ENCODE measurements at places on chromosomes 1 and 21.
A peak's percentile ranks its signal among the peaks of the same experiment; 100 is the strongest.

DNA sequence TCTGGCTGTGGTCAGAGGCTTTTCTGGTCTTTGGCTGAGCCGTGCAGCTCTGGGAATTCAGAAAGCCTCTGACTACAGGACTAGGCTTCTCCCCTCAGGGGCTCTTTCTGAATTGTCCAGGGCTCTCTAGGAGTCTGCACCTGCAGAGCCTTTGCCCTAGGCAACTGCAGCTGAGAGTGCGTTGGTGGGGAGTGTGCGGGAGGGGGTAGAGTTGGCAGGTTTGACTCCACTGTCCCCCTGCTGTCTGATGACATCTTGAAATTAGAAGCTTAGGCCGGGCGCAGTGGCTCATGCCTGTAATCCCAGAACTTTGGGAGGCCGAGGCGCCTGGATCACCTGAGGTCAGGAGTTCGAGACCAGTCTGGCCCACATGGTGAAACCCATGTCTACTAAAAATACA lies 32.9 kb downstream of the KIAA1614 start:
- DNase-seq: no peak

DNA sequence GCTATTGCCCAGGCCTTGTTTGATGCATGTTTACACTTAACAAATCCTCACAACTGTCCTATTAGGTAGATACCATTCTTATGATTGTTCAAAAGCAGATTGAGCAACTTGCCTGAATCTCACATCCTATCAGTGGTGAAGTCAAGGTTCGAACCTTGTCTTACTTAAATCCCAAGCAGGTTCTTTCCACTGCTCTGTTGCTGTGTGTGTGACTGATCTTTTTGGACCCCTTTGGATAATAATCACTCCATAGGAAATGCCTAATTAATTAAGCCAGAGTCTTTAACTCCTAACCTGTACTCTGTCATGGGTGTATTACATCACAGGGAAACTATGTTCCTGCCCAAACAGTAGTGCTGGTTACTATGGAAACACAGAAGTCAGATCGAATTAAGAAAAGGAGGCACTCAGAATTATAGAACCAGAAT lies 84.2 kb downstream of the SPATA46 start:
- DNase-seq: peak; percentile 62

DNA sequence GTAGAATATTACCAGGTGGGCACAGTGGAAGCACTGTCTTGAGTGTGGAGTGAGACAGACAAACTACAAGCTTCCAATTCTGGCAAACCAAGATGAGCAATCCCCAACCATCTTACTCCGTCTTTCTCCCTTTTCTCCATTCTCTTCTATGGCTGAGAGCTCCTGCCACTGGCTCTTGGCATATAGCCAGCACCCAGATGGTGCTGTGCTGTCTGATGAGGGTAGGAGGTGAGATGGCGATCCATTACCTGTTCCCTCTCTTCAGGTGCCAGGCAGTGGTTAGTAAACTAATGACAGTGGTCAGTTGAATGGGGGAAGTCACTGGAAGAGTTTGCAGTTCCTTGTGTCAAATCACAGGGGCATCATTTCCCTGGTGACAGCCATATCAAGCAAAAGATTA lies 108.4 kb downstream of the FNBP1L start:
- no peak for DNase-seq

DNA sequence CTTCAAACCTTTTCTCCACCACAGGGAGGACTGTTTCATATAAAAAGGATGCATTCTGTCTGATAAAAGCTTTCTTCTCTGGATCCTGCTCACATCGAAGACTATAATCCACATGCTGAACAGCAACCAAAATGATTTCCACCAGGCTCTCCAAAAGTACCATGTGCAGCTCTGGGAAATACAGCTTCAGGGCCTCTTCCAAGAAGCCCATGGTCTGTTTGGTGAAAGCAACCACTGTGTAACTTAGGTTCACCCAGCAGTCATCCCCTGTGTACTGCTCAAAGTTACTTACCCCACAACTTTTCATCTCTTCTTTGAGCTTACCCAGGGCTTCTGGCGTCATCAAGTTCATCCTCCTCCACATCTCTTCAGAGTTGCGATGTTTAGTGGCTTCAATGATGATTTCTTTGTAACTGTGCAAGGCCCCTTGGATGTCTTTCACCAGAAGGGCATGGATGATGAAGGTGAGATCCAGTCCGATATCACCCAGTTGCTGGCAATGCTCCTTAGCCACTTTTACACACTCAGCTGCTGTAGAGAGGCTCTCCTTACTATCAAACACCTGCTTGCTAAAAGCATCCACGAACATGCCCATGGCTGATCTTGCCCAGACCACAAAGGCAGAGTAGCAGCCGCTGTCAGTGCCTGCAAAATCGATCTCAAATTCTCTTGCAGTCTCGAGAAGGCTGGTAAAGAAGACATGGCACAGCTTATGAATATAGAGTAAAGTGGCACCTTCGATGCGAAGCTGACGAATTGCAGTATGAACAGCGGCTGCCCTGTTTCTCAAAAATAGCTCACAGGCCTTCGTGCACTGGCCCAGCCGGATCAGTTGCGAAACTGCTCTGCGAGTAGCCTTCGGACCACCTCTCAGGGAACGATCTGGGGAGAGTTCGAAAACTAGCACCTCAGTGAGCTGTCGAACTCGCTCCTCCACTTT lies 1.7 kb downstream of the EXOC8 start:
- DNase-seq: no peak

DNA sequence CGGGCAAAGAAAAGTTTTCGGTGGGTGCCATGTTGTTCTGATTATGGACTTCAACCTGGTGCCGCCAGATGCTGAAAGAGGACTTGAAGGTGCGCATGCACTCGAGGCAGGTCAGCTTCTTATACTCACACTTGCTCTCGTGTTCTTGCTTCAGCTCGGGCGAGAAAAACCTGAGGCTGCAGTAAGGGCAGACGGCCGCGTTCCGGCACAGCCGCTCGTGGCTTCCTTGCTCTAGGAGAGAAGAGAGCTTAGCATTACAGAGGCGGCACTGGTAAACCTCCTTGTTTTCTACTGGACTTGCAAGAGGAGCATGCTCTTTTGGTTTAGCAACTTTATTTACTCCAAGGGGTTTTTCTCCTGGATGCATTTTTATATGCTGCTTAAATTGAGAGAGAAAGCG lies 18.5 kb downstream of the ZBTB21 start:
- no peak for DNase-seq

DNA sequence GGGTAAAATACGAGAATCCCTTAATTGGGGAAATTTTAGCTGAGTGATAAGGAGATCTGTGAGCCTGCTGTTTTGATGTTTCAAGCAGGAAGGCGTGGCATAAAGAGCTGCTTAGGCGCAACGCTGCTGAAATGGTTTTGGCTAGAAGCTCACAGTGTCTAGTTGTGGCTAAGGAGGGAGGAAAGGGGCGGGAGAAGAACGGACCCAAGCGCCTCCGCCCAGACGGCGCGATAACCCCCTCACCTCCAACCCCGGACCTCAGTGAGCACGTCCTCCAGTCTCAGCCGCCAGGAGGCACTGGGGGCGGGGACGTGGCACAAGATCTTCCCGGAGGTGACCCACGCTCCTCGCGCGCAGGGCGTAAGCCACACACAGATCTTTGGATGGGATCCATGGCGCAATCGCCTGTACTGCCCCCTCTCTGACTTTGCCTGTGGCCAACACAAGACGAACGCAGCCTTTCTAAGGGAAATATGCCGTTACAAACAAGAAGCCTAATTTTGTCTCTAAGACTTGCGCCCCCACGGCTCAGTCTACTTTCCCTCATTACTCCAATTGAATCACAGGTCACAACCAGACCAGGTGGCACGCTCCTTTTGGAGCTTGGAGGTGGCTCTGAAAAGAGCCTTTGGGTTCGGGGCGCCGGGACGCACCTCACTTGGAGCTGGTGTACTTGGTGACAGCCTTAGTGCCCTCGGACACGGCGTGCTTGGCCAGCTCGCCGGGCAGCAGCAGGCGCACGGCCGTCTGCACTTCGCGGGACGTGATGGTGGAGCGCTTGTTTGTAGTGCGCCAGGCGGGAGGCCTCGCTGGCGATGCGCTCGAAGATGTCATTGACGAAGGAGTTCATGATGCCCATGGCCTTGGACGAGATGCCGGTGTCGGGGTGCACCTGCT lies 23.4 kb upstream of the RNF187 start:
- no peak for DNase-seq

GRCh38 chr21:39562791-39563770 lies 49.7 kb upstream of the B3GALT5 start:
- DNase-seq: no peak

GRCh38 chr1:25505656-25506385 lies 37.6 kb upstream of the LDLRAP1 start:
- peak; percentile 18 for DNase-seq

GRCh38 chr1:217089361-217090014 lies 366.3 kb upstream of the ESRRG start:
- DNase-seq: peak; percentile 61

DNA sequence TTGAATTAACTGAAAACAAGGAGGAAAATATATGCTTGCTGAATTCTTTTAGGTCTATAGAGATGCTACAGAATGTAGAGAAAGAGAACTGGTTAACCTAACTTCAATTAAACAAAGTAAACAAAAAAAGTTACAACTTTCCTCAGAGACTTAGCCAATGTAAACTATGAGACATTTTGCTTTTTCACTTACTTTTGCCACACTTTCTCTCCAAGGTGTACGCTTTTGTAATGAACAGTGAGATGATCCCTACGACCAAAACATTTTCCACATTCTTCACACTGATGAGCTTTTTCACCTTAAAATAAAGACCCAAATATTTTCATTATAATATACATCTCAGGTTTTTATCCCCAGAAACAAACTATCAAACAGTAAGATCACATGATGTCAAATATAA lies 28.3 kb upstream of the ASPM start:
- no peak for DNase-seq

GRCh38 chr1:117318426-117318825 lies 48.8 kb upstream of the MAN1A2 start:
- no peak for DNase-seq

DNA sequence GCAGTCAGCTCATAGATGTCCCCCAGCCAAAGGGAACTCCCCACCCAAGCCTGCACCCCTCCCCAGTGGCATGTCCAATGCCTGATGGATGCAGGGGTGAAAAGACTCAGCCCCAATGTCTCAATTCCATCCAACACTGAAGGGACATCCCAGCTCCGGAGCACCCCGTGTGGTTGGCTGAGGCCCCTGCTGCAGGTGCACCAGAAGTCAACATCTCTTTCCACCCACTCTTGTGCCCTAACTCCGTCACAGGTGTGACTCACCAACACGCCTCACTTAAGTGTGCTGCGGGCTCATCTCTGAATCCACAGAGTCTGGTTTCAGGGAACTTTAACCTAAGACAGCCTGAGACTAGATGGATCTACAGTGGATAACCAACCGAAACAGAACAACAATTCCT lies 40.9 kb upstream of the ZBTB18 start:
- DNase-seq: peak; percentile 65

- no peak for DNase-seq
Observed at GRCh38 chr1:175493321-175494010, 249.9 kb downstream of the TNR start.

GRCh38 chr1:33312413-33312749 lies 8.5 kb downstream of the A3GALT2 start:
- DNase-seq: no peak

GRCh38 chr1:23980728-23981070 lies 572 bp upstream of the SRSF10 start:
- peak; percentile 85 for DNase-seq

GRCh38 chr1:34013136-34013535 lies 149.3 kb downstream of the HMGB4 start:
- DNase-seq: no peak

DNA sequence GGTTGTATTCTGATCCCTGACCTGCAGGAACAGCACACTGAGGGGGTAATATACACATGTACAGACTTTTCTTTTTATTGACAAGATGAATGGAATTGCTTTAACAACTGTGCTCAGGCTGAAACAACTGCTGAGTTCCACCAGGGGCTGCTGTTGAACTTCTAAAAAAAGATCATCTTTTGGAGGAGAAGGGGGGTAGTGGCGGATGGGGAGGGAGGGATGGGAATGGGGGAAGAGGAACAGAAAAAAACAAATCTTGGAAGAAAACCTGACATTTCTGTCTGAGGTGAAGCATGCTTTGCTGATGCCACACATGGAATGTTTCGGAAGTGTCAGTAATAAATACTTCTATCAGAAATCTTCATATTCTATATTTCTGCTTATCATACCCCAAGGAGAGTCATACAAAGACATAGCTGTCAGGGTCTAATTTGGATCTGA lies 75.0 kb downstream of the RWDD3 start:
- DNase-seq: peak; percentile 28

DNA sequence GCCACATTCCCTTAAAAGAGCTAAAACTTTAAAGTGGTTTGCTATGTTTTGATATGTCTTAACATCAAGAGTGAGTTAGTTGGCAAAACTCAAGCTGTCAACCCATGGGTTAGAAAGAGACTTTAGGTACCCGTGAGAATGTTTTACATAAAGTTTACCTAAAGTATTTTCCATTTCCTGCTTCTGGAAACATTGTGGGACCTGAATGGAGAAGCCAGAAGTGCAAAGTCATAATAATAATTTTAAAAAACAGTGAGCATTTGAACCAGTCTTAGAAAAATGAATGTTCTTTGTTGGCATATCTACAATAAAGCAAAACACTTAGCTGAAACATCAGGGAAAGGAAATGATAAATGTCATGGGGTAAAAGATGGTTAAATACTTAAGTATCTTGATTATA lies 34.8 kb downstream of the LRRC8C start:
- DNase-seq: no peak

DNA sequence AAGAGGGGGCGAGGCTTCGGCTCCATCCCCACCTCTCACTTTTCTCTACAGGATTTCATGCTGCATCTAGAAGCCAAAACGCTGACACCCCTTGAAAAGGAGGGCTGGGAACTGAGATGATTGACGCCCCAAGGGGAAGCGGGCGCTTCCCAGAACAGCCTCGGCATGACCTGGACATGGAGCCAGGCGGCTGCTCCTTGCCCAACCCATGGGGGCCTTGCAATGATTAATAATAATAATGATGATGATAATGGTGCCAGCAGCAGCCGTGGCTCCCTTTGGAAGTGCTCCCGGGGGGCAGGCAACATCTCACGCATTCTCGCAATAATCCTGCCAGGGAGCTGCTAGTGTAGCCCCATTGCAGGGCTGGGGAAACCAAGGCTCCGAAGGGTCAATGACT lies 78.2 kb downstream of the RAP1GAP start:
- DNase-seq: no peak
